Heart left ventricle (tissue), 16 donors: ENCODE measurements at places on chromosomes 16 and 17. TPM values are rescaled to one million over a fixed set of nuclear protein-coding genes. Genes with fewer than 3 reads are reported as not detected.

The SNX20 gene
- 0.67 TPM for total RNA-seq

The ATAD5 gene
- total RNA-seq: 0.38 TPM

The HAS3 gene
- total RNA-seq: 0.56 TPM

The MT1F gene
- 6.0 TPM for total RNA-seq

The SDK2 gene
- total RNA-seq: 3.2 TPM

The CNEP1R1 gene
- total RNA-seq: 10.9 TPM

The NPW gene
- not detected for total RNA-seq

DNA sequence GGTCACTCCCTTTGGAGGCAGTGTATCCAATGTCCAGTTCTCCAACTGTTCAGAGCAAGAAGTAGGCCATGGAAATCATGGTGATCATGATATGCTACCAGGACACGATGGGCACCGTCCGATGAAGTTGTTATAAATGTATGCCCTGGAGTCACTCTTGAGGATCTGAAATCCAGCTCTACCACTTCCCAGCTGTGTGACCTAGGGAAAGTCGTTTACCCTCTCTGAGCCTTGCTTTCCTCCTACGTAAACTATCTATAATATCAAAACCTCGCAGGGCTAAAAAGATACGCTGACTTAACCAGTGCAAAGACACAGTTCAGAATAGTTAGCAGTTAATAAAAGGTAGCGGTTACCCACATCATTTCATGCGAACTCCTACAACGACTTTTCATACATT lies 194.2 kb downstream of the XYLT1 start:
- no peak for DNase-seq

DNA sequence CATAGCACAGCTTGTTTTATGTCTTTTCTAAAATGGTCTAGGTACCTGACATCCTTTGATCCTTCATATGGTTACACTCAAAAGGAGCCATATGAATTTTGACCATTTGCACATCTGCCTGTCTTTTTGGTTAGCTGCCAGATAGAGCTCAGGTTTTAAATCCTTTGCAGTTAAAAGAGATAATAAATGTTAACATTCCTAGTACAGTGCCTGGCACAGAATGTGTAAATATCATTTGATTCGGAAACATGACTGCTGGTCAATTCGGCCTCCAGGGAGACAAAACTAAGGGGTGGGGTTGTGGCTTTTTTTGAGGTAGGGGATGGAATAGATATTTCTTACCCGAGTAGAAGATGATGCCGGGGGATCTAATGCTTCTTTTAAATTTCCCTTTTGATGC lies 64.2 kb downstream of the FTO start:
- DNase-seq: no peak

GRCh38 chr17:66114609-66115008 lies 77.3 kb downstream of the CEP112 start:
- DNase-seq: no peak

DNA sequence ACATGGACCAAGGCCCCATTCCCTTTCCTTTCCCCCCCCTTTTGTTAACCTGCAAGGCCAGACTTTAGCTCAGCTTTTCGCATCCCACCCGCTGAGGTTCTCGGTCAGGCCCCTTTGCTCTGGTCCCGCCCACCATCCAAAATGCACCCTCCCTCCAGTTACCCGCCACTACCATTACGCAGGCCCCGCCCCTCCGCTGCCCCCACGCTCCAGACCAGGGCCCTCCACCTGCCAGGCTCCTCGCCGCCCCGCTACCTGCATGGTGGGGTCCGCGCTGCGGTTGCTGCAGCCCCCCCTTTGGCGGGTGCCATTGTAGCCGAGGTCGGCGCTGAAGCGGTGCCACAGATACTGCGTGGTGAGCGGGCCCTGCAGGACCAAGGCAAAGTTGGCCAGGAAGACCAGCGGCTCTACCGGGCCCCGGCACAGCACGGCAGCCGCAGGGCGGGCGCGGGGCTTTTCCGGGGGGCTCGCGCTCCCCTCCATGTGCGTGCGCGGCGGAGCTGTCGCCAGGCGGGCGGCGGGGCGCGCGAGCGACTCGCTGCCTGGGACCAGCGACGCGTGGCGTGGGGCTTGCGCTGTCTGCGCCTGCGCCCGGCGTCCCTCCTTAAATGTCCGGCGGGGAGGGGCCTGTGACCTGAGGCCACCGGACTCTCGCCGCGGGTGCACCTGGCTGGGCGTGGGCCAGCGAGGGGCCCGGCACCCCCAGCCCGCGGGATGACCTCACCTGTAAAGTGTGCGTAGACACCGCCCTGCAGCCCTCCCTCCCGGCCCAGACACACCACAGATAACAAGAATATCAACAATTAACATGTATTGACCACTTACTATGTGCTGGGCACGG lies at the start of gene SLC46A1:
Gene SLC46A1 (minus strand): TSS at position 581 of the 841 bp plus-strand sequence. CDS start 98 bp downstream, at position 483.
- DNase-seq: peak; percentile 83

GRCh38 chr17:49986396-49987289 lies 8.4 kb downstream of the DLX3 start:
- no peak for DNase-seq

GRCh38 chr17:37225465-37225864 lies 150.3 kb upstream of the C17orf78 start:
- no peak for DNase-seq

DNA sequence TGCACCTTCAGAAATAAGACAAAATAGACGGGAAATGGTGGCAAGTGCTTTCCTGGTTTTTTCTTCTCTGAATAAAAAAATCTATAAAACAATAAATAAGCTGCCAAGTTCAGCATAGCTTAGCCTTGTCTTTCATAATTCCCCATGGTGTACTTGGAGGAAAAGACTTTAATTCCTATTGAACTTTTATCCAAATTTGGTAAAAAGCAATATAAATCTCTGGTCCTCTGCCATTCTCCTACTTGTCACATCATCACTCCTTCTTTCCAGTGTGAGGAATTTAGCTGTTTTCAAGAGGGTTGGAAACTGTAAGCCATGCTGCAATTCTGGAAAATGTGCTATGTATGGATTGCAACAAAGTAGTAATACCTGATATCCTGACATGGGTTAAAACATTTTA lies 551.8 kb upstream of the KIF2B start:
- no peak for DNase-seq

GRCh38 chr17:59638553-59638952 lies 18.9 kb downstream of the CLTC start:
- DNase-seq: no peak

DNA sequence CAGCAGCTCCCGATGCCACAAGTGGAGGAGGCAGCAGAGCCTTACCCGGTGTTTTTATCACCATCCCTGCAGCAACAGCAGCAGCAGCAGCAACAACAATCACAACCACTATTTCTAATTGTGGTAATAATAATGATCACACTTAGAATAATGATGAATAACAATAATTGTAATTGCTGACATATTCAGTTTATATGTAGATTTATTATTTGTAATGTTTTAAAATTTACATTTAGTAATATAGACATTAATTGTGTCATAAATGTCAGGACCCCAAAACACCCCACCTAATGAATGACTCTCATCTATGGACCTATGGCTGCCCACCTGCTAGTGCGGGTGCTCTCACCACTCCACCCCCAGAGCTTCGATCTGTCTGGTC lies 170.0 kb downstream of the AHSP start:
- no peak for DNase-seq

DNA sequence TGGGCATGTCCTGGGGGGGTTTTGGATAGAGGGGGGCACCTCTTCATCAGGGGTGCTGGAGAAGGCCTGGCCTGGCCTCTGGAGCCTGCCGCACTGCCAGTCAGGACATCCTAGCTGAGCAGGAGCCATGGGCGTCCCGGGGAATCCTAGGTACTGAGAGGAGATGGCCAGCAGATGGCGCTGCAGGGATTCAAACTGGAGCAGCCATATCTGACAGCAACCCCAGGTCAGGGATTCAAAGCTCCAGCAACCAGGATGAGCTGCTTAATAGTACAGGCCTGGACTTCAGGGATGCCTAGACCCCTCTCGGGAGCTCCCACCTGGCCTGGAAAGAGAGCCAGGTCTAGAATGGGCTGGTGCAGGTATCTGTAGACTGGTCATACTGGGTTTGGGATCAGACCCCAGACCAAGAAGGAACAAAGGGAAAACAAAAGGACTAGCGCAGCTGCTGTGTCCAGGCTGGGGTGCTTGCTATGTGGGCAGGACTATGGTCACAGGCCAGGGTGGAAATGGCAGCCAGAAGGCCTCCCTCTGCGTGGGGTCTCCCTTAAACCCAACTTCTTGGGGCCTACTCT lies 306.9 kb upstream of the RBFOX1 start:
- DNase-seq: peak; percentile 31

GRCh38 chr17:52181782-52182181 lies 23.3 kb upstream of the CA10 start:
- no peak for DNase-seq

DNA sequence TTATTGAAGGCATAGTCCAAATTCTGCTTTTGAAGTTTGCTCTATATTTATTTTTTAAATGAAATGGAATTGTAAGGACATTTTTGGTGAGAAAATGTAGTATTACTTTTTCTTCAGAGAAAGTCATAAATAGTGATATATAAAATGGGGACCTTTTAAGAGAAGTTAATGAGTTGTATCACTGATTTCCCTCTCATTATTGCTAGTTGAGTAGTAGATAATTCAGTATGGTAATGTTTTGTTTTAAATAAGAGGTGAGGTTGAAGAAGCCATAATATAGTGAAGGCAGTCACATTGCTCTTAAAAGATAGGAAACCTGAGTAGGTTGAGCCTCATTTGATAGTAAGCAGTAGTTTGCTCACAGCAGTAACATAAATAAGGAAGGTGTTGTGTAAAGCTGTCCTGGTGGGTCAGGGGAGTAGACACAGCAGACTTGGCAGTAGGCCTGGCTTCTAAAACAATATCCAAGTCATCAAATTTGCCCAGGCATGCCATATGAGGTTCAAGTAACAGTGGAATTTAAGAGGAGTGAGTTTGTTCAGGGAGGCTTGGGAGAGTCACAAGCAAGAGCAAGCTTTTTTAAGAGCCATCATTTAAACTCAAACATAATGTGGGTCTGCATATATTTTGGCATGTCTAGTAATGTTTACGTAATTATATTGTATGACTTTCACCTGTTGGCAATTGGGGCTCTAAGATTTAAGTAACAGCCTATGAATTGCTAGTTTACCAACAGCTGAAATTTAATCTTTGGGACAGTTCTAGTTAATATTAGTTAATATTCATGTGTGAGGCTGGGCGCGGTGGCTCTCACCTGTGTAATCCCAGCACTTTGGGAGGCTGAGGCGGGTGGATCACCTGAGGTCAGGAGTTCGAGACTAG lies 6.5 kb downstream of the NFATC3 start:
- DNase-seq: no peak

DNA sequence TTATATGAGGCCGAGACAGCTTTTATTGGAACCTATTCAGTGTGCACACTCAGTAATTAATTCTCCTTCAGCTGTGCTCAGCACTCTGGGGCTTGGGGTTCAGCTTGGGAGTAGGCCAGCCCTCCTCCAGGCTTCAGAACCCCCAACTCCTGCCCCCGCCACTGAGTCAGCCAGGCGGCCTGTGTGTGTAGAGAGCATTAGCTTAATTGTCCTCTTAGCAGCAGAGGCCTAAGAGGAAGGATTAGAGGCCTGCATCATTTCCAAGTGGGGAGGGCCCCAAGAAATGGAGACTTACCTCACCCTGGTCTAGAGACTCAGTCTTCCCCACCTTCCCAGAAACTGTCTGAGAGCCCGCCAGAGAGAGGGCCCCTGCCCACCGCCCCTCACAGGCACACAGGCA lies 772 bp downstream of the PRSS53 start:
- DNase-seq: no peak

DNA sequence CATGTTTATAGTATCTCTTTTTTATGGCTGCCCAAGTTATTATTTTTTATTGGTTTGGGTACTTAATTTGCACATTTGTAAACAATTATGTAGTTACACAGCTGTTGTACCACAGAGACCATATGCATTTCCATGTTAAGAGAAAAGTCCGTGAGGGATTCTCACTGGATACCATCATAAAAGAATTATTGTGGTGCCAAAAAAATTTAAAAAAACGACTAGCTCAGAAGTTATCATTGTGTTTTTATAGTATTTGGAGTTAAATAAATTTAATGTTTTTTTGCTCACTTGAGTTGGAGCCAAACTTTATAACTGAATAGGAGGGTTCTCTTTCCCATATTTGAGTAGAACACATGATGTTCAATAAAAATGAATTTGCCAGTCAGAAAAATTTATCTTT lies 618.7 kb downstream of the WWOX start:
- DNase-seq: no peak

DNA sequence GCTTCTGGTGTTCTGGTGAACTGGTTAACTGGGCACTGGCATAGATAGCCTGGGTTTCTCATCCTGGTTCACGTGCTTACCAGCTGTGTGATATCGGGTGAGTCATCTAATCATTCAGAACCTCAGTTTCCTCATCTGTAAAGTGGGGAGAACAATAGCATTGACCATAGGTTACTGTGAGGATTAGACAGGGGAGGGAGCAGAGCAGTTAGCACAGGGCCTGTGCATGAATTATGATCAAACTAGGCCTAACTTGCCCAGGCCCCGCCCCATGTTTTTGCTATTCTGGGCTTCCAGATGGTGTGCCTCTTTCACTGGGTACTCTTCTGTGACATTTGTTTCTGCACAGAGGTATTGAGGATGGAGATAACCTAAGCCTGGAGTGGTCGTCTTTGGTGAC lies 4.6 kb upstream of the KLHL36 start:
- no peak for DNase-seq

DNA sequence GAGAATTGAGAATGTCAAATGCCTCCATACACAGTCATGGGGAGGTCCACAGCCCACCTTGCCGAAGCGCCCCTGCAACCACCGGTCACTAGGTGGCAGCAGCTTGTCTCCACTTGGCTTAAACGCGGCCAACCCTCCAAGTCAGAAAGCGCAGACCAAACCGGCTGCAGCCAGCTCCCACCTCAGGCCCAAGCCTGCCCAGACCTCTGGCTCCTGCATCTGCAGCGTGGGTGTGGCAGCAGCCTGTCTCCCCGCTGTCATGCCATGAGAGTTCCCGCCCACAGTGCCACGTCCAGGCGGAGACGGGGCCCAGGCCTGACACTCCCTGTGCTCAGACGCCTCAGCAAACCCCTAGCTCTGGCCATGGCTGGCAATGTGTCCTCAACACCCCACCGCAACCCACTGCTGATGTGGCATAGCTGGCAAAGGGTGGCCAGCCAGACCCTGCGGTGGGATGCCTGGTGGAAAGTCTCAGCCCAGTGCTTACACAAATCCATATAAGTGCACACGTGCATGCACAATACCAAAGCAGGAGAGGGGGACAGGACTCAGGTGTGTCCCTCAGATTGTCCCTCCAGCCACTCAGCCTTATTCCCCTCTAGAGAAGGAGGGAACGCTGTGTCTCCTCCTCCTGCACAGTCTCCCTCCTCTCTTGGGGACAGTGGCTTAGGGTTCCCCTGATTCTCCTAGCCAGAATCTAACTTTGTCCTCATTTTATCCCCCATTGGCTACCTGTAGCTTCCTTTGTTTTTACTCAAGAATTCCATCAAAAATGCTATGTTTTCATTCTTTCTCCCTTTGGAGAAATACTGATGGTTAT lies 10.9 kb downstream of the COPZ2 start:
- peak; percentile 86 for DNase-seq

GRCh38 chr16:578232-578869 lies 8.6 kb downstream of the PIGQ start:
- DNase-seq: no peak
